RWPE2 (cell line): ENCODE measurements at places on chromosomes 7 and 10.

DNA sequence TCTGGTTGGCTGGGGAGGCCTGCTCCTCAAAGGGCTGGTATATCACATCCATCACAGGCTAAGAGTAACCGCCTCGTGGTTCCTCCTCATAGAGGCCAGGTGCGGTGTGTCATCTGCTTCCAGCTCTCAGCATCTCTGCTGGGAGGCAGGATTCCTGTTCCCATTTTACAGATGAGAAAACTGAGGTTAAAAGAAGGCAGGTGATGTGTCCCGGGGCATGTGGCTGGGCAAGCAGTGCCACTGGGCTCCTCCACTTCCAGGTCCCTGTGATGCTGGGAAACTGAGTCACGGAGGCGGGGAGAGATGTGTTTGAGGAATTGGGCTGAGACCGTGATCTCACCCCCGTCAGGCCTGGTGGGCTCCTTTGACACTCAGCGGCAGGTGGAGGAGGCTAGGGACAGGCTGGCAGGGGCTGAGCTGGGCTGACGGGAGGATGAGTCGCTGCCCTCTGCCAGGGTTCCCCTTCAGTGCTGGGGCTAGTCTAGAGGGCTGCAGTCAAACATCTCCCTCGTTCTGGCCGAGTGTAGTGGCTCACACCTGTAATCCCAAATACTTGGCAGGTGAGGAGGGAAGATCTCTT is 9.4 kb downstream of the ARPC1B start:
- peaks cover 75% of the 10 kb centered on the region for H3K36me3 ChIP-seq
- no peak overlapping the region for H3K4me3 ChIP-seq
- H3K27ac ChIP-seq: no peak overlapping the region
- H3K4me1 ChIP-seq: peaks cover 17% of the 10 kb centered on the region
- no peaks in the 10 kb centered on the region for H3K27me3 ChIP-seq

- H3K36me3 ChIP-seq: no peaks in the 10 kb centered on the region
- DNase-seq: no peak
- no peaks in the 10 kb centered on the region for H3K4me1 ChIP-seq
- H3K27ac ChIP-seq: no peak overlapping the region
- H3K27me3 ChIP-seq: no peaks in the 10 kb centered on the region
These were observed 34.7 kb downstream of the MRPS24 start for GRCh38 chr7:43834463-43835251.

DNA sequence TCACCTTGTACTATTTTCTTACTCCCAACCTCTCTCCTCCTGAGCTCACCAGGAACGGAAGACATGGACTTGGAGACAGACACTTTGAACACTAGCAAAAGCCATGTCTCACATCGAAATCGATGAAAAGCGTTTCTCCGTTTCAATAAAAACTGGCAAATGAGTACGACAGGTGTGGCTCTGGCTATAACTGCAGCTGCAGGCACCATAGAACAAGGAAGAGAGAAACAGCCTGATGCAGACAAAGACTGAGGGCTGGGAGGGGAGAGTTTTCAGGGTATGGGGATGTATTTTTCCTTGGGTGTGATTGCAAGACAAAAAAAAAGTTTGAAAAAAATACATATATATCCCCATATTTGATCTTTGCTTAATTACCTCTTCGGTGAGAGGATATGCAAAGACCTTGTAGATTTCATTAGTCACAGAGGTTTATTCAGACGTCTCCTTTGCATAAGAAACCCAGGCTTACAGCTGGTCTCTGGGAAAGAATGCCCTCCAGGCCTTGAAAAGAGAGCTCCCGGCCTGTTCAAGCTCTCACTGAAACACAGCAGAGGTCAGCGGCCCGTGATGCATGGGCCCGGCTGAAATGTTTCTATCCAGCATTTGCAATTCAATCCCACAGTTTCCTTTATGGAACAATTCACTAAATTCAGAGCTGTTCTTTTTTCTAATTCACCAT is 63.1 kb downstream of the TLL2 start:
- no peaks in the 10 kb centered on the region for H3K36me3 ChIP-seq
- H3K27me3 ChIP-seq: no peaks in the 10 kb centered on the region
- H3K4me1 ChIP-seq: no peaks in the 10 kb centered on the region
- no peak overlapping the region for H3K4me3 ChIP-seq

DNA sequence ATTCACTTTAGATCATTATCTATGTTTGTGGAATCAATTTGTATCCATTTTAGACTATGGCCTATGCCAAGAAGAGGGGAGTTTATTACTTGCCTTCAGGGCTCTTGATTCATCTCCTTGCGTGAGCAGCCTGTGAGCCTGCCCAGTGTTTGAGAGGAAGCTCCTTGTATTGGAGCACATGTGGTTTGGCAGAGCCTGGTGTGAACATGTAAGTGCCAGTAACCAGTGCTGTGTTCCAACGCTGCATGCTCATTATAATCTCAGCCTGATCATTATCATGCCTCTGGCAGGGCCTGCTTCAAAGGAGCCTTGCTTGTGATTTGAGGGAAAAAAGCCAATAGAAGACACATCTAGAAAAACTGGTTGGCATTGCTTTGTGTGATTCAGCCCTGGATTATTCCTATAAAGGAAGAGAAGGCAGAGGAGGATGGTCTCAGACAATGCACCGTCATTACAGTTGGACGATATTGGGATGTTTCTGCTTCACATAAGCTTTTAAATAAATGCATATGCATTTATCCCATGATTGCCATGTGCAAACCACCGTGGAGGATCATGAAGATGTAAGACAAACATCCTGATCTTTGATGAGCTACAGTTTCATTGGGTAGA is 203.4 kb upstream of the AHR start:
- H3K4me3 ChIP-seq: no peak overlapping the region
- H3K36me3 ChIP-seq: no peaks in the 10 kb centered on the region
- peak; percentile 95 for DNase-seq
- H3K27me3 ChIP-seq: no peaks in the 10 kb centered on the region

DNA sequence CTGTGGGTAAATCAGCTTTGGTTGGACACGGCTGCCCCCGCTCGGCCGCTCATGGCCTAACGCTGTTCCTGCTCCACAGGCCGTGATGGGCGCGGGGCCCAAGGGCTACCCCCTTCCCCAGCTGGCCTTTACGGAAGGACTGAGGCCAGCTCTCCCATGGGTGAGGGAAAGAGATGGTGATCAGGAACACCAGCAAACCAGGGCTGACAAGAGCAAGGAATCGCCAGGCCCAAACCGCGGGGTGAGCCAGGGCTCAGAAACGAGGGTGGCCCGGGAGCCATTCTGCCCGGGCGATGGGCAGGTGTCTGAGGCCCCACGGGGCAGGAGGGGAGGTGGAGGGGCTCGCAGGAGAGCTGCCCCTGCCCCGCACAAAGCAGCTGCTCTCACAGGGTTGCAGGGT is 26.6 kb downstream of the GPER1 start:
- DNase-seq: no peak
- H3K4me3 ChIP-seq: no peak overlapping the region
- no peaks in the 10 kb centered on the region for H3K36me3 ChIP-seq

GRCh38 chr10:16728266-16728665 is 89.0 kb downstream of the RSU1 start:
- H3K36me3 ChIP-seq: no peaks in the 10 kb centered on the region
- H3K27me3 ChIP-seq: no peaks in the 10 kb centered on the region
- no peak for DNase-seq

GRCh38 chr7:17674166-17674942 is 265.9 kb downstream of the SNX13 start:
- H3K4me1 ChIP-seq: peaks cover 35% of the 10 kb centered on the region
- no peaks in the 10 kb centered on the region for H3K36me3 ChIP-seq
- no peaks in the 10 kb centered on the region for H3K27me3 ChIP-seq
- no peak overlapping the region for H3K4me3 ChIP-seq

DNA sequence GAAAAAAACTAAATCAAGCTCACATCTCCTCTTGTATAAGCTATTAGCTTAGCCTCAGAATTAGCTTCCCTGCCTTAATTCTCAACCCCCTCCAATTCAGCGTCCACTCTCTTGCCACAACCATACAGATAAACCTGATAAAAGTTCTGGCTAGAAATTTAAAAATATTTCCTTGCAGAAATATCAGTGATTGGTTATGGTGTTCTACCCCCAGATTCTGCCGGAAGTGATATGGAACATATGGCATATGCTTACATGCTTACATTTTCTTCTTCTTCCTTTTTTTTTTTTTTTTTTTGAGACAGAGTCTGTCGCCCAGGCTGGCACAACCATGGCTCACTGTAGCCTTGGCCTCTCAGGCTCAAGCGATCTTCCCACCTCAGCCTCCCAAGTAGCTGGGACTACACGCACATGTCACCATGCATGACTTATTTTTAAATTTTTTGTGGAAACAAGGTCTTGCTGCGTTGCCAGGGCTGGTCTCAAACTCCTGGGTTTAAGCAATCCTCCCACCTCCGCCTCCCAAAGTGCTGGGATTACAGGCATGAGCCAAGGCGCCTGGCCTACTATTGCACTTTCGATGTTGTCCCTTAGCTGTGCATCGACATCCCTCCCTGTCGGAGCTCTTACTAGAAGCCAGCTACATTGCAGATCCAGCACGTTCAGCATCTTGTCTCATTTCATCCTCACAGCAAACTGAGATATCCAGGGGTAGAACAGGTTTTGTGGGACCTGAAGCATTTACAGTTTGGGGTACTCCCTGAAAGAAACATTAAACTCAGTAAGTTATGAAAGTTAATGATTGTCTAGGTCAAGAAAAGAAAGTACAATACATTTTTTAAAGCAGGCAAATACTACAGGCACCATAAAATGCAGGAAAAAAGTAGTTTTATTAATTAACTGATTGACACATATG is 205.6 kb upstream of the TCF7L2 start:
- peaks cover 31% of the 10 kb centered on the region for H3K4me1 ChIP-seq
- H3K4me3 ChIP-seq: no peak overlapping the region
- H3K27ac ChIP-seq: no peak overlapping the region
- no peaks in the 10 kb centered on the region for H3K36me3 ChIP-seq

GRCh38 chr10:132388891-132389432 is 8.0 kb upstream of the PWWP2B start:
- no peaks in the 10 kb centered on the region for H3K4me1 ChIP-seq
- no peak overlapping the region for H3K4me3 ChIP-seq
- no peak overlapping the region for H3K27ac ChIP-seq
- H3K27me3 ChIP-seq: no peaks in the 10 kb centered on the region

DNA sequence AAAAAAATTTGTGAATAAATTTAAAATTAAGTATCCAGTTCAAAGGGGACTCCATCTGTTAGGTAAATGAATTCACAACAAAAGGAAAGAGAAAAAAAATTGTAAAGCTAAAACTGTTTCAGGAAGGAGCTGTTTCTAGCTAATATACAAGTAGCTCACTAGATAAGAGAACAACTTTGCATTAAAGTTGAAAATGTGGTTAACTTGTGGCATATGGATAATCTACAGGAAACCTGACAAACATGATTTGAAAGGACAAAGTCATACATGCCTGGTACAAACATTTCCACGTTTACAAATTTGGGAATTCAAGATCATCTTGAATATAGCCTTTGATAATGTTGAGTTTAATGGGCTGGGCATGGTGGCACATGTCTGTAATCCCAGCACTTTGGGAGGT is 8.9 kb downstream of the NT5C3A start:
- no peaks in the 10 kb centered on the region for H3K27me3 ChIP-seq
- peaks cover 6% of the 10 kb centered on the region for H3K4me1 ChIP-seq
- no peak overlapping the region for H3K4me3 ChIP-seq
- H3K27ac ChIP-seq: peak overlapping the region; percentile 6
- H3K36me3 ChIP-seq: peaks cover 8% of the 10 kb centered on the region; the same call in 1 of the 2 replicates
- DNase-seq: no peak

DNA sequence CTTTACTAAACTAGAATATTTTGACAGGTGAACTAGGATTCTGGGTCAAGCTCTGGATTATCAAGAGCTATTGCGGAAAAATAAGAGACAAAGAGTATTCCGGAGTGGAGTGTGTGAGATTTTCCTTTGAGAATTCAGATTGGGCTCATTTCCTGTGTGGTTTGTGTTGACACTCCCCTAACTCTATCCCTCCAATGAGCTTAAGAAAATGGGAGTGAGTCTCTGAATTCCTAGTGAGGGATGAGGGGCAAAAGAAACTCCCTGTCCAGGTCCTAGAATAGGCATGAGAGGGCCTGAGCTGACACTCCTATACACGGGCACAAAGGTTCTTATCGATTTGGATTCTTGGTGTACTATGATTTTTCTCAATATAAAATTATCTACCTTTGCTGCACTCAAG is 10.2 kb downstream of the KLF14 start:
- no peak overlapping the region for H3K27ac ChIP-seq
- no peak for DNase-seq
- H3K4me3 ChIP-seq: no peak overlapping the region
- peaks cover 32% of the 10 kb centered on the region for H3K27me3 ChIP-seq
- H3K4me1 ChIP-seq: no peaks in the 10 kb centered on the region

- no peak for DNase-seq
- H3K27ac ChIP-seq: no peak overlapping the region
These were observed 768.6 kb upstream of the SORCS1 start for GRCh38 chr10:107933076-107933475.

DNA sequence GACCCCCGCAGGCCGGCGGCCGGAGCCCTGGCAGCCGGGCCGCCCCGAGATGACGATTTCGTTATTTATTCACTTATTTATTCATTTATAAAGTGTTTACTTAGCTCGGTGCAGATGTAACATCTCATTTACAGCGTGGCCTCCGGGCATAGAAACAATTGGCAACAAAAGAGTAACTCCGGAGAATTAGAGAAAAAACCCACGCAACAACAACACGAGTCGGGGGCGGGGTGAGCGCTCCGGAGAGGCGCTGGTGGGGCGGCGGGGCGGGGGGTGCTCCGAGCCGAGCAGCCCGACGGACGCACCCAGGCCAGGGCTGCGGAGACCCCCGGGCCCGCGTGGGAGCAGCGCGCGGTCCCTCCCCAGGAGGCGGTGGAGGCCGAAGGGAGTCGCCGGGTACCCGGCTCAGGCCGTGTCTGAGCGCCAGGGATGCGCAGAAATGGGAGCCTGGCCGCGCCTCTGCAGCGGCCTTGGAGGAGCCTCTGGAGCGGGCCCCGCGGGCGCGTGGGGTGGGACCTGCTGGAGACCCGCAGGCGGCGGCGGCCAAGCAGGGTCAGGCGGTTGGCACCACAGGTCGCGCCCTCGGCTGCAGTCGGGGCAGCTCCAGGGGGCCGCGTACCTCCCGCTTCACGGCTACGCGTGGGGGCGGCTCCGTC is 14.3 kb downstream of the UNCX start:
- H3K27me3 ChIP-seq: peaks cover 96% of the 10 kb centered on the region
- no peak overlapping the region for H3K4me3 ChIP-seq
- no peak overlapping the region for H3K27ac ChIP-seq
- no peak for DNase-seq
- H3K4me1 ChIP-seq: no peaks in the 10 kb centered on the region
- no peaks in the 10 kb centered on the region for H3K36me3 ChIP-seq

DNA sequence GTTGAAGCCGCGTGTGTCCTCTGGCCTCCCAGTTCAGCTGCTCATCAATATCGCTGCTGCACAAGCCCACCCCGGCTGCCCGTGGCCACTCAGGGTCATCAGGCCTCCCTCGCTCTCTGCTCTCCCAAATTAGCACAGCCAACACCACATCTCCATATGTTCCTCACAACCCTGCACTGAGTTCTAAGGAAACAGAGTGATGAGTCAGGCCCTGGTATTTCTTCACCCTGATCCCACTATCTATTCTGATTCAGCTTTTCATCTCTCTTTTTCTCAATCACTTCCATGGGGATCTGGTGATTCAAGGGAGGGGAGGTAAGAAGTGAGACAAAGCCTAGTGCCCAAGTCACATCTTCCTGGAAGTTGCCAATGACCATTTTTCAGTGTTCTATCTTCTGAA is 23.8 kb downstream of the CYTH3 start:
- DNase-seq: no peak
- H3K36me3 ChIP-seq: peaks cover 7% of the 10 kb centered on the region; the same call in 1 of the 2 replicates
- no peak overlapping the region for H3K4me3 ChIP-seq
- H3K27ac ChIP-seq: peak overlapping the region; percentile 18
- H3K27me3 ChIP-seq: no peaks in the 10 kb centered on the region
